AG09309 (cell line): ENCODE measurements at places on chromosomes 13 and 19.

DNA sequence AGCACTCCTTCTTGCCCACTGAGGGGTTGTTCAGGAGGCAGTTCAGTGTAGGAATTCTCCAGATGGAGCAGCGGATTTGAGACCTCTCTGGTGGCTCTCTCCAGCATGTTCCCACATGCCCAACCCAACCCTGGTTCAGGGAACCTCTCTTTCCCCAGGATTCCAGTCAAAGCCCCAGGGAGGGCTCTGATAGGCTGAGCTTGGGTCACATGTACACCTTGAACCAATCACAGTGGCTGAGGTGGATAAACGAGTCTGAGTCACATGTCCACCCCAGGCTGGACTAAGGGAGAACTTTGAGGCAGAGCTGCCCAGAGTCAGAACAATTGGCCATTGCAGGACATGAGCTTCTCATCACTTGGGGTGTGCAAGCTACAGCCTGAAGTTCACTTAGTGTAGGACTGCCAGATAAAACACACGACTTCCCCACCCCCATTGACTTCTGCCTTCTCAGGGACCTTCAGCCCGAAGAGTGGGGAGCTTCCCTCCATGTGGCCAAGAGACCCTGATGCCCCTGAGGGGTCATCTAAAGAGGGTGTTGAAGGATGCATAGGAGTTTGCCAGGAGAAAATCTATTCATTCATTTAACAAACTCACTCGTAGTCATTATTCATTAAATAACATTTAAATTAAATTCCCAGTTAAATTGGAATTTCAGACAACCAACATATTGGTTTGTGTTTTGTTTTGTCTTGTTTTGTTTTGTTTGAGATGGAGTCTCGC is 4.0 kb upstream of the MAST3 start:
- DNase-seq, result no peak

DNA sequence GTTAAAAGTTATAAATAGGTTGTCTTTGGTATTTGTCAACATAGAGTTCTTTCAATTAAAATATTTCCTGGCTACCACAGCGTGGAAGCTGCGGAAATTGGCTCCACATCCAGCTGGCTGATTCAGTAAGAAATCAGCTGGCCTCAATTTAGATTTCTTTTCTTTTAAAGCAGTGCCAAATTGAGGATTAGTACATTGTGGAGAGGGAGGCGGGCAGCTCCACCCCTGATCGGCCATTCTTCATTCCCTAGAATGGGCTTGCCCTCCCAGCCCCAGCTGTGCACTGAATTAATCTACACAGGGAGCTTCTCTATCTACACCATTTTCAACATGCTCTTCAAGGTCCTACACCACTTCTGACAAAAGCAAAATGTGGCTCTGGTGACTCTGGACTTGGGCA is 624.8 kb downstream of the DACH1 start:
- no peak for DNase-seq

DNA sequence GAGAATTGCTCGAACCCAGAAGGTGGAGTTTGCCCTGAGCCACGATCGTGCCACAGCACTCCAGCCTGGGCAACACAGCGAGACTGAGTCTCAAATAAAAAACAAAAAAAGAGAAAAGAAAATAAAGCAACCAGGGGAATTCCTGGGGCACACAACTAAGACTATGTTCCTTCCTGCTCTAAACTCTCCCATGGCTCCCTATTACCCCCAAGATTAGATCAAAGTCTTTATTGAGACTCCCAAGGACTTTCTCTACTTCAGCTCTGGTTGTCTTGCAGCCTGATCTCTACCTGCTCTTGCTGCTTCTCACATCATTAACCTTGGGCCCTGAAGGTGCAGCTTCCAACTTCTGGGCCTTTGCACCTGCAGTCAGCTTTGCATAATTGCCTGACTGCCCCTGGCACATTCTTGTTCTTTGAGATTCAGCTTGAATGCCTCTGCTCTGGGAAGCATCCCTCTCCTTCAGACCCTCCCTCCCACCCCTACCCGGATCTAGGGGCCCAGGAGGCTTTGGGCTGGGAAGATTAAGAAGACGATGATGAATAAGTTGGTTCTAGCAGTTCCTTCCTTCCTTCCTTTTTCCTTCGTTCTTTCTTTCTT is 16.8 kb upstream of the CERS4 start:
- DNase-seq, result no peak

GRCh38 chr13:109715902-109716301 is 70.5 kb downstream of the IRS2 start:
- DNase-seq, result peak; percentile 24

DNA sequence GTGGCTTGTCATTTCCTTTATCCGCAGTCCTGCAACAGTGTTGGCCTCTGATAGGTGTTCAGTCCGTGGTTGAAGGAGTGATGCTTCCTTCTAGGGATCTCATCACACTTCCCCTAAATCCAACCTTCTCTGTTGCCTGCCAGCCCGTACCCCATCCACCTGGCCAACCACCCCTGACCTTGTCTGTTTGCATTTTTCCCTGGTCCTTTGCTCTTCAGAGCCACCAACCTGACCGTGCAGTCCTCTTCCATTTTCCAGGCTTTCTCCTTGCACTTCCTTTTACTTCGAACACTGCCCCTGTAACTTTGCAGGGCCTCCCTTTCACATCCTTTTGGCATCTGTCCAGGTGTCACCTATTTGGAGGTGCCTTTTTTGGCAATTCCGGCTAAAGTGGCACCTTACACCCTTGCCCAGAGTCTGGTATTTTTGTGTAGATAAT is 696 bp downstream of the ZNF460 start:
- DNase-seq, result no peak

- peak; percentile 99 for DNase-seq
Observed at GRCh38 chr13:51583875-51584730, at the start of gene WDFY2. WDFY2 (plus strand) TSS chr13:51584462; CDS start chr13:51584688, 226 bp downstream.

DNA sequence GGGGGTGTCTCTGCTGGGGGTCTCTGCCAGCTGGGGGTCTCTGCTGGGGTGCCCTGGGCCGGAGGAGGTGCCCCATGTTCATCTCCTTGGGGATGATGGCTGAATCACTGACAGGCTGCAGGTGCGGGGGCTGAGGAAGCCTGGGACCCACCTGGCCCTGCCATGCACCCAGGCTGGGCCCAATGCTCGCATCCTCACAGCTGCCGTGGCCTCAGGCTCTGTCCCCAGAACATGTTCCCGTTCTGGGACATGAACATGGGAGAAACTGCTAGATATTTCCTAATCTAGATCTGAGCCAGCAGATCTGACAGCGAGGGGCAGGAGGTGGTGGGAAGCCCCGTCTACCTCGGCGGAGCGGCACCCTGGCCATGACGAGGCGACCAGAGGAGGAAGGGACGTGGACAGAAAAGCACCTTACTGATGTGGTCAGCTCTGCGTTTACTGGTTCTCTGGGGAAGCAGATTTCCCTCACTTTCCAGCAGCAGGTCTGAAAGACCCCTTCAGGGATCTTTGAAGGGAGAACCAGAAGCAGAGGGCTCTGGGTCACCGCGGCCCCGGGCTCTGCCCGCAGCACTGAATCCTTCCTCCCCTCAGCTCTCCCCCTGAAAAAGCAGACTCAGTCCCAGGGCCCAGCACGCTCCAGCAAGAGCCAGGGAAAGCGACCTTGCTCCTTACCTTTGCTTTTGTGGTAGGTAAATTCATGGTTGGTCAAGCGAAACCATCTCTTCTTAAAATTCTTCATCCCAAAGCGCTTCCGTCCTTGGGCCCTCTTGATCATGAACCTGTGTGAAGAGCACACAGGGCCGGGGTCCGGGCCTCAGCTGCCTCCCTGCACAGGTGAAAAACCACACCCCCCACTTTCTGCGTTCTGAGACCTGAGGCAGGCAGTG is 26.5 kb upstream of the C13orf46 start:
- DNase-seq, result no peak

GRCh38 chr19:3721131-3721886 is 13.1 kb downstream of the TJP3 start:
- peak; percentile 23 for DNase-seq

DNA sequence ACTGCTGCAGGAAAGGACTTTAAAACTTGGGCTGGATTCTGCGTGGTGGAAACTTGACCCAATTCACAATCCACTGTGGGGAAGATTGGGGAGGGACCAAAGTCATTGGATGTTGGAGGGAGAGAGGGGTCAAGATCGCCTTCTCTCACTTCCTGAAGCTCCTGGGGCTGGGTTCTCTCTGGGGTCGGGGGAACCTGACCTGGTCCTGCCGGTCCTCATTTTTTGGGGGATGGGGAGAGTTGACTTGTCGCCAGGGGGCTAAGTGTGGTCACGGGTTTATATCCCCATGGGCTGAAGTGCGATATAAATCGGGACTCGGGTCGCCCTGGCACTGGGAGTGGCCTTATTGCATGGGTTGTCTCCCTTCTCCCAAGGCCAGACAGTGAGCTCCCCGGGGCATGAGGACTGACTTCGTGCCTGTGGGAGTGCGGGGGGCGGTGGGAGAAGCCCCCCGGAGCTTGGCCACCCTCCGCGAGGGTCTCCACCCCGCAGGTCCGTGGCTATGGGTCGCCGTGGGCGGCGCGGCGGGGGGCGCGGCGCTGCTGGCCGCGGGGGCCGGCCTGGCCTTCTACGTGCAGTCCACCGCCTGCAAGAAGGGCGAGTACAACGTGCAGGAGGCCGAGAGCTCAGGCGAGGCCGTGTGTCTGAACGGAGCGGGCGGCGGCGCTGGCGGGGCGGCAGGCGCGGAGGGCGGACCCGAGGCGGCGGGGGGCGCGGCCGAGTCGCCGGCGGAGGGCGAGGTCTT is 6.3 kb downstream of the ICAM5 start:
- no peak for DNase-seq

DNA sequence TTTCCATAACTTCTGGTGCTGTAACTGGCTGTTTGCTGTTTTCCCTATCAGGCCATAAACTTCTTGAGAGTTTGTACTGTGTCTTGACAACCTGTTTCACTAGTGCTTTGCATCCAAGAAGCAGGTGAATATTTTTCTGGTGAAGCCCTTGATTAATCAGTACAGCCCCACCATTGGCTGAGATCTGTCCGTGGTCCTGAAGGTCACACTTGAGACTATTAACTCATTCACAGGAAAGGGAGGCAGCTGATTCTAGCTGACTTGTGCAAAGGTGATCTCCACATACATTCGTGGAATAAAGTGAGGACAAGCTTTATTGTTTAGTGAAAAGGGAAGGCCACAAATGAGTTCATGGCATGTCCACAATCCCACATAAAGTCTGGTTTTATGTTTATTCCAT is 61.4 kb upstream of the ZNF835 start:
- no peak for DNase-seq

DNA sequence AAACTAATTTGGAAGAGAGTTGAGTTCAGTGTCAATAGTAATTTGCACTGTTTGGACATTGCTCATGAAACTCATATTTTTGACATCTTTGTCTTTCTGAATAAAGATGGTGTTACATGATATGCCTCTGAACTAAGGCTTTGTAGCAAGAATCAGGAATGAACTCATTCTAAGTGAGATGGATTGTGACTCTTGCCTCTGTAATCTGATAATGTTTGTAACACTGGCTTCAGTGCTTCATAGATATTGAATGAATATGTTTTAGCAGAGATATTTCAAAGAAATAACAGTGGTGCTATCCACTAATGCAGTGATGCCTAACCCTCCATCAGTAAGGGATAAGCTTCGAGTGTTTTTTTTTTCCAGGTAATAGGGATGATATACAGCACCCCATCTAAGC is 32.9 kb downstream of the TEX26 start:
- DNase-seq, result no peak

DNA sequence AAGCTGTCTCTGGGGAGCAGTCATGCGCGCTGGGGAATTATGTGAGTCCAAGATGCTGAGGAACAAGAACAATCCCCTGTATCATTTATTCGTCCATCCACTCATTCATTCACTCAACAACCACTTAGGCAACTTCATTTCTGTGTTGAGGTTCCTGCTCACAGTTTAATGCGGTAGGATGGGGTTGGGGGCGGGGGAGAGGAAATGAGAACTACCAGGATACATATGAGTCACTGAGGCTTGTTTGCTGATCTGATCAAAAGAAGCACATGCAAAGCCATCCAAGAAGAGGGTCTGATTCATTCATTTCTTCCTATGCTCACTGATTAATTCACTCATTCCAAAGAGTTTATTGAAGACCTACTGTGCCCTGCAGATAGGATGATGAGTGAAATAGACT is 20.9 kb downstream of the ZNF536 start:
- no peak for DNase-seq

- DNase-seq, result no peak
Observed at GRCh38 chr19:33195645-33196347, 1.7 kb downstream of the LRP3 start.
